ENCODE measurements at places on chromosomes 7 and 10.

DNA sequence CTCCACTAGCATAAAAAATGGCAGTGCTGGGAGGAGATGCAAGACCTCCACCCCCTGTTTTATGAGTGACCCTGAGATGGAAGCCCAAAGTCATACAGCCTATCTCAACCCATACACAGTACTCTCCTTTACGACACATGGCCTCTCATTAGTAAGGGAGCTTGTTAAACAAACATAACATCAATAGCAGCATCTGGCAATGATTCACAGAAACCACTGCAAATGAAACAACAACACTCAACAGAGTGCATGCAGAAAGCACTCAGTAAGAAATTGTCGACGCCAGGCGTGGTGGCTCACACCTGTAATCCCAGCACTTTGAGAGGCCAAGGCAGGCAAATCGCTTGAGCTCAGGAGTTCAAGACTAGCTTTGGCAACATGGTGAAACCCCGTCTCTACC lies 27.5 kb upstream of the FIGNL1 start:
- DNase-seq, result no peak

DNA sequence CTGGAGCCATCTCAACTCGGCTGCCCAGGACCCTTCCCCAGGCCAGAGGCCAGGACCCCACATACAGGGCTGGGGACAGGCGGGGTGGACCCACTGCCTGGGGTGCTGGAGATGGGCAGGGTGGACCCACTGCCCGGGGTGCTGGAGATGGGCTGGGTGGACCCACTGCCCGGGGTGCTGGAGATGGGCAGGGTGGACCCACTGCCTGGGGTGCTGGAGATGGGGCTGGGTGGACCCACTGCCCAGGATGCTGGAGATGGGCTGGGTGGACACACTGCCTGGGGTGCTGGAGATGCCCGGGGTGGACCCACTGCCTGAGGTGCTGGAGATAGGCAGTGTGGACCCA lies 32.4 kb upstream of the FOXL3 start:
- DNase-seq, result no peak

DNA sequence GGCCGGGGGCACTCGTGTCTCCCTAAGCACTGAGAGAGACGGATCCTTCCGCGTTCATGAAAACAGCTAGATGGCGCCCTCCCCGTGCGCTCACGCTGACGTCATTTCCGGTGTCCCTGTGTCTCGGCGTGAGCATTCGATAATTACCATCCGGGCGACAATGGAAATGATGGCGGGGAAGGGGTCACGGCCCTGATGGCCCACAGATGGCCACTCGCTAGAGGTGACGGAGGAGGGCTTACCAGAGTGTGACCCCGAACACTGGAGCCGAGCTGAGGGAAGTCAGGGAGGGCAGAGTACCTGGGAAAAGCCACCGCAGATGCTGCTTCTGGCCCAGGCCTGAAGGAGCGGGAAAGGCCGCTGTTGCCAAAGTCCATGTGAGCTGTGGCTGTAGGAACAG lies 222.9 kb downstream of the TCERG1L start:
- DNase-seq, result no peak

GRCh38 chr10:24869354-24870015 lies 82.9 kb downstream of the PRTFDC1 start:
- DNase-seq, result no peak

DNA sequence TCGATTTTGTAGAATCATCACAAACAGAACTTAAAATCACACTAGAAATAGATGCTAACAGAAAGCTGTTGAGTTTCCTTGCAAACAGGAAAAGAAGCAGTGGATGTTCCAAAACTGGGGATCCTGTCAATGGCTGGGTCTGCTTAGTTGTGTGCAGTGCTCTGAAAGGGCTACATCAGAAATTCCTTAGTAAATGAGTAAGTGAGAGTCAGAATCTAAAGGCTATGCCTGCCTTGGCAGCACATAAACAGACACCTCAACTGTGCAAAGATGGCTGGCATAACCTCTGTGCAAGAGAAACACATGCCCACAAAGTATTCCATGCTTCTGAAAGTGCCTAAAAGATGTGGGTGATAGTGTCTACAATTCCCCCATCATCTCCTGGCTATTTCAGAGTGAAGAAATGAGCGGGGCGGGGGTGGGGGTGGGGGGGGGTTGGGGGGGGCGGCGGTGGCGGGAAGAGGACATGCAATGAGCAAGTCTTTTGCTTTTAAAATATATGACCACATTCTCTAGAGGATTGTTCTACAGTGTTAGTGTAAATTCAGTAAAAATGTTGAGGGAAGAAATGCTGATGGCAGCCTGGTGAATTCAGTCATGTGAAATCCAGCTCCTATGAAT lies 138.1 kb upstream of the LAMB4 start:
- no peak for DNase-seq

- no peak for DNase-seq
Observed at GRCh38 chr10:91194497-91195179, 25.8 kb upstream of the PCGF5 start.

DNA sequence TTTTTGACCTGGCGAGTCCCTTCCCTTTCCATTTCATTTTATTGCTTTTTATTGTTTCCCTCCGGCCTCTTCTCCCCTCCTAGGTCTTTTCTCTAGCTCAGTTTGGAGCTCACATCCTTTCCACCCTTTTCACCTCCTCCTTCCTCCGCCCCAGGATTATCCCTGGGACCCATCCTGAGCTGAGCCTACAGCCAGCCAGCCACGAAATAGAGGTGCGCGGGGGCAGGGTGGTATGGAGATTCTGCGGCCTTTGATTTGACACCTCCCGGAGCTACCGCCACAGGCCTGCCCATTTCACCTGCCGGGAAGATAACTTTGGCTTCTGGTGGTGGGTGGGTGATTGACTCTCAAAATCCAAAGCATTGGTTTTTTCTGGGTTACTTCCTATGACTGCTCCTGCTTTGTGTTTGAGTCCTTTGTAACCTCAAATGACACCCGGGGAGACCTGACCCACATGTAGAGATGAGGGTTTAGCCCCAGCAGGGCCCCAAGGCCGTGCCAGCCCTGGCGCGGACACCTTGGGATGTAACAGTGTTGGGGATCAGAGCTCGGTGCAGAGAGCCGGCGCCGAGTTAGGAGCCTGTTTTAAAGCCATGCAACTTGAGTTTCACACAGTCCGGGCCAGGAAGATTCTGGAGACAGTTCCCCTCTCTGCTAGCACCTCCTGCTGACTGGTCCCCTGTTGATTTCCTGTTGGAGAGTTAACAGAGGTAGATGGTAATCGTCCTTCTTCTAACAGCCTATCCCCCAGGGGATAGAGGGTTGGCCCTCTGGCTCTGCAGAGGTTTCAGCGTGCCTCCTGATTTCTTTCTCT lies 1.5 kb downstream of the DUSP5 start:
- no peak for DNase-seq

DNA sequence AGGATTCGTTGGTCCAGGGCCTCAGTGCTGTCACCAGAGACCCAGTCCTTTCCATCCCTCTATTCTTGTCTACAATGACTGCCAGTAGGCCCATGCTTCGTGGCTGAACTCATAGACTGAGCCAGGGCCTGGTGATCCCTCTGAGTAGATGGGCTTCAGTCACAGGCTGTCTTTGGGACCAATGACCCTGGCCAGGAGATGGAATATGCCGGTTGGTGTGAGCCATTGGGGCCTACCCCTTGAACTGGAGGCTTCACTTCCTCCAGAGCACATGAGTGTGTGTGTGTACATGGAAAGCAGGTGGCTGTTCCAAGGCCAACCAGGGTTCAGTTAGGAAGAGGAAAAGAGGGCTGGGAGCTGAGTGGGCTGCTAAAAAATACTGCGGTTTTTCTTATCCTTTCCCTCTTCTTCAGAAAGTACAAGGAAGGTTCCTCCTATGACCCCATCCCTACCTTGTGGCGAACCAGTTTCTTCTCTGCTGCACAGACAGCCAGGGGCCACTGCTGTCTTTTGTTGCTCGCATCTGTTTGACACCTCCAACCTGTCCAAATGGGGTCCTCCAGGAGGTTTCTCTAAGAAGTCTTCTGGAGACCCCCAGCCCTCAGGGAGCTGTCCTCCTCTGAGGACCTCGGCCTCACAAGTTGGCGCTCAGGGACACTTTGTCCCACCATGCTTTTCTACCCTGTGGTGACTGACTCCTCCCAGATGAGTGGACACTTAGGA lies 36.6 kb downstream of the ADRA2A start:
- no peak for DNase-seq

DNA sequence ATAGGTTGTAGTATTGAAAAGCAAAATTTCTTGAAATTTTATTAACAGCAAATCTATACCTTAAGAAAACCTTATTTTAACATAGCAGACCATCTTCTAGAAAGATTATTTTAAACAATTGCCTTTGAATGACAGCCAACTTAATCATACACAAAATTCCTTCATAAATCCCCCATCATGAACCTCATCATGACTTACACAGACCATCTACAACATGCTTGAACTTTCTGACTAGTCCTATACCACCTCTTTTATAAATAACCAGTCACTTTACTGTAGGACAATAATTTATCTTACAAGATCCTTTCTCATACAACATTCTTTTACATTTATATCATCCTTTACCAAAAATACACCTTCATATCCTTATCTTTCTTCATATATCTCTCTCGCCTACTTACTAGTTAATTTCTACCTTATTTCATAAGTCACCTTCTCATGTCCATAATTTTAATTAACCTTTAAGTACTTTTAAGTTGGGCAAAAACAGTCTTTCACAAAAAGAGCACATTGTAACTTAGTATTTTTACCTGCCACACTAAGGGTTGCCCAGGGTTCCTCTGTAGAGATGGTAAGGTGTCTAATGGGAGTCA lies 16.6 kb upstream of the PTN start:
- no peak for DNase-seq

DNA sequence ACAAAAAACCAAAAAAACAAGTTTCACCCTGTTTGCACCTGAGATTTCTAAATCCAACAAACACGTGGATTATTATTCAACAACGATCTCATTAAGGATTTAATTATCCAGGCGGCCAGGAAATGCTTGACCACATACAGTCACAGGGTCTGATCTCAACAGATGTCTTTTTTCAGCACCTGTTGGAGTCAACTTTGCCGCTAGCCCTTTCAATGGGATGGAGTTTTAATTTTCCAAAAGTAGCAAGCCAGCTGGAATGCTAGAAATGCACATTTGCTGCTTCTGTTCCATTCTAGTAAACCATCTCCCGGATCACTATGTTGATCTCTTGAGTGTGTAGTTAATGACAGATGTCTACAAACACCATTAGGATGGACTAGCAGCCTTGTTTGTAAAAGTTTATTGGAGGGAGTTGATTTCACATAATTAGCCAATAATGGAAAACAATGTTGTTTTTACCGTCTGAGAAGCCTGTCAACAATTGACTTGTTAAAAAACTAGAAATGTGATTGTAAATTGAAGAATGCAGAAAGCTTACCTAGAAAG lies 64.2 kb upstream of the DKK1 start:
- DNase-seq, result no peak

DNA sequence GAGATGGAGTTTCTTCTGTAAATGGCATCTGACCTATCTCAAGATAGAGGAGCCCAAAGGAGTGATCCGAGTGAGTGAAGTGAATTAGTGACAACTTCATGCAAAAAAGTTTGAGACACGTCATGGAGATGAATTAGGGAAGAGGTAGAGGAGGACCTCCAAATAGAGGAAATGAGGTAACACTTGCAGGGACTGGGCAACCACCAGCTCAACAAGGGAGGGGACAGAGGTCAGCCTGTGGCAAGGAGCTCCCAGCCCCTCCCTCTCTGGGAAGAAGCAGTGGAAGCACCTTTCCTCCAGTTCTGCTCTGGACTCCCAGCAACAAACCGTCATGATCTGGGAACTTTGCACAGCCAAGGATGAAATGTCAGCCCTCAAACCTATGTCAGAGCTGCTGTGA lies 83.5 kb upstream of the IKZF1 start:
- DNase-seq, result no peak

DNA sequence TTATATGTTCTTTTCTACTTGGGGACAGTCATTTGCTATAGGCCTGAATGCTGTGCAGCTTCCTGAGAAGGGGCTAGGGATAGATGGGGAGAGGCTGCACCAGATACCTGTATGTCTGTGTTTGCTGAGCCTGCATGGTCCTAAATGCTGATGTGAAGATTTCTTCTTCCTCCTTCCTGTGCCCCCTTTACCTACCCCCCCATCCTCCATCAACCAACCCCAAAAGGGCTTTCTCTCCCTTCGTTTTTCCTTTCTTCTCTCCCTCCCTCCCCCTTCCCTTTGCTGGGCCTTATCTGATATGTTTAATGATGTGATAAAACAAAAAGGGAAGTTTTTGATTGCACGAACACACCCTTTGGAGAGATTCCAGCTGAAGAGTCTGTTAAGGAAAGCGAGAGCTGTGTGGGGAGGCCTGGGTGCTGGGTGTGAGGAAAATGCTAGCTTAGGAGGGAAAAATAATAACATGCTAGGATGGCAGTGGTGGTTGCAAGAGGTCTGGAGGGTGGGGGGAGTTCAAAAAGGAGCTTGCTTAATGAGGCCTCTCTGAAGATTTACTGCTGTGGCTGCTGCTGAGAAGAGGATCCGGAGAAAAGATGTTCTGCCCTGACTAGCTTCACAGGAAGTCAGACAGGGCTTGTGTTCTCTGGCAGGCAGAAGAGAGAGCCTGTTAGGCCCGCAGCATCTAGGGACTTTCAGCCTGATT lies 101.8 kb downstream of the SAMD9 start:
- DNase-seq, result no peak

DNA sequence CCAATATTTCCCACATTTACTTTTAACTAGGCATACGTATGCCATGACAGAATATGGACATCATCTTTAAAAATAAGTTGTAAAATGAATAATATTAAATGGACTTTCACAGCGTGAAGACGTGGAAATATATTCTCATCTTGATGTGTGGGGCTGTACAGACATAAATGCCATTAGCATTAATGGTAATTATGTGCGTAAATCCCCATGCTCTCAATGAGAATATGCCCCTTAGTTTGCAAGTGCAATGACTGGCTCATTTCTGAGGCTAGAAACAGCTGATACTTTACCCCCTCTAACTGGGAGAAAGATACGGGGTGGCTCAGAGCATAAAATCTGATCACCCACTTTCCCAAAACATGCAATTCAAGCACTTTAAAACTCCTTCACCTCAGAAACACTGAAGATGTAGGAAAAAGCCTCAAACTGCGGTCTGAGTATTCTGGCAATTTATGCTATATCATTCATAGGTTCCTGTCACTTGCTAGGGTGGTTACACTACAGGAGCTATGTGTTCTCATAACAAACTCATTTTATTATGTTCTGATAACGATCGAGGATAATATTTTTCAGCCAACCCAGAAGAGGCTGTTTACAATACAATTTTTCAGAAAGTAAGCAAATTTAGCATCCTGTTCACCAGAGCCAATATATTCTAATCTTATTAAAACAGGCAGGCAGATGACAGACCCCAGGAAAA lies 211.8 kb downstream of the SKAP2 start:
- no peak for DNase-seq

DNA sequence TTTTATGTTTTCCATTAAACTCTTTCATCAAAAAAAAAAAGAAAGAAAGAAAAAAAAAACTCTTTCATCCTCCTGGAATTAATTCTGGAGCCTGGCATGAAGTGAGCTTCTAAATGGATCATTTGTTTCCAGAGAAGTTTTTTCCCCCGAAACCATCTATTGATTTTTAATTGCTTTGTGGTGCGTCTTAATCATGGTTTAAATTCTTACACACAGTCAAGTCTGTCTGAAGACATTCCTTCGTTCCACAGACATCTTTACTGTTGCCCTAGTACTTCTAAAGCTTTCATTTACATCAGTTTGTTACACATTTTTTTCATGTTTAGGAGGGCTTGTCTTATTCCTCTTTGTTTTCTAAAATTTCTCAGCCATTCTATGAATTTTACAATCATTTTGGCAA lies 493.4 kb upstream of the FOXK1 start:
- no peak for DNase-seq

All from stimulated activated CD4-positive, alpha-beta T cell treated with anti-CD3 and anti-CD28 coated beads, Interleukin-15, amount 100 ng/mL, for 48 hours (primary cell).